IPS DF 6.9 (cell line): ENCODE measurements at places on chromosomes 5 and 9.
A peak's percentile ranks its signal among the peaks of the same experiment; 100 is the strongest.

GRCh38 chr5:74127381-74128320, 501.7 kb downstream of the ARHGEF28 start:
- DNase-seq, result no peak

- no peak for DNase-seq
Observed at GRCh38 chr5:111655169-111655924, 101.6 kb downstream of the NREP start.

DNA sequence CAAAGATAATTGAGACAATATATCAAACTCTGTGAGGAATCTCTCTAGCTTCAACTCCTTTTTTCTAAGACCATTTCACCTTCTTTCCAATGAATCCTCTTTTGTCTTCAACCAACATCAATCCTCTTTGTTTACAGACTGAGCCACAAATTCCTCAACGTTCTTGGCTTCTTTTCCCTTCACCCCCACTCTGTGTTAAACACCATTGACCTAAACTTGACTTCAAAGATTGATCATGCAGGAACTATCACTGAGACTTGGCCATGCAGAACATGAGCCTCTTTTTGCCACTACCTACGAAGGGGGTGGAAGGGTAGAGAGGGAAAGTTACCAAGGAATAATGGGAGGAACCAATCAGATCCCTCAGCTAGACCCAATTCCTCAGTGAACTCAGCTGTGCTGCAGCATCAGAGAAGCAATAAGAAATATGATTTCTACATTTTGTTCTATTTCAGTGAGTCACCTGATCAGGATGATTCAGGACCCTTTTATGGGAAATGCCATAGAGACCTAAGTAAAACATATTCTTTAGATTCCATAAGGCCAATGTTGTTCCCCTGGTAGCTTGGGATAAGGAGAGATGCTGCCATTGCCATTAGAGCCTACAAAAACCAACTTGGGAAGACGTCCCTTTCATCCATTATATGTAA, 187.7 kb upstream of the RGMB start:
- no peak for DNase-seq

DNA sequence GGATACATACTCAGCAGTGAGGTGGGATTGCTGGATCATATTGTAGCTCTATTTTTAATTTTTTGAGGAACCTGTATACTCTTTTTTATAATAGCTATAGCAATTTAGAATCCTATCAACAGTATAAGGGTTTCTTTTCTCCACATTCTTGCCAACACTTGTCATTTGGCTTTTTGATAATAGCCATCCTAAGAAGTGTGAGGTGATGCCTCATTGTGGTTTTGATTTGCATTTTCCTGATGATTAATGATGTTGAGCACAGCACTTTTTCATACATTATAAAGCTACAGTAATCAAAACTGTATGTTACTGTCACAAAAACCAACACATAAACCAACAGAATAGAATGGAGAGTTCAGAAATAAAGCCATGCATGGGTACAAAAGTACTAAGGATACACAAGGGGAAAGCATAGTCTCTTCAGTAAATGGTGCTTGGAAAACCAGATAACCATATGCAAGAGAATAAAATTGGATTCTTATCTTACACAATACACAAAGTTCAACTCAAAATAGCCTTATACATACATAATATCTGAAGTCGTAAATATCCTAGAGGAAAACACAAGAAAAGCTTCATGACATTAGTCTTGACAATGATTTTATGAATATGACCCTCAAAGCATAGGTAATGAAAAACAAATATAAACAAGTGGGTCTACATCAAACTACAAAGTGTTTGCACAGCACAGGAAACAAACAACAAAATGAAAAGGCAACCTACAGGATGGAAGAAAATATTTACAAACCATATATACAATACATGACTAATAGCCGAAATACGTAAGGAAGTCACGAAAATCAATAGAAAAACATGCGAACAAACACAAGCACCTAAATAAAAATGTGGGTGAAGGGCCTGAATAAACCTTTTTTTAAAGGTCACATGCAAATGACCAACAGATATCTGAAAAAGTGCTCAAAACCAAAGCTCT, 287.8 kb upstream of the DAB2 start:
- DNase-seq, result no peak

DNA sequence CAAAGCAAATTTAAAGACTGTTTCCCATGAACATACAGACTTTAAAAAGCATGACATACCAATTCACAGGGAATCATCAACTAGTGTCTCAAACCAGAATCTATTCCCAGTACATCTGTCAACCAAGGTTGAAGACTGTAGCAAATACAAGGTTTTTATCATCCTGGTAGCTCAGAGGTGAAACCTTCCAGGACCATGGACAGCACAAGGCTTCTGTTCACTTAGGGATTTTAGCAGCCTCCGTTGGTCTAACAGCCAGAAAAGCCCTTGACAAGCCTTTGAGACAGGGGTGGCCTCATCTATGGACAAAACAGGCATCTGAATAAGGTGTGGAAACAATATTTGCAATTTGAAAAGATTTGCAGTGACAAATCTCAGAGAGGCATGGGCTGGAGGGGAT, 119.0 kb downstream of the TRIM32 start:
- peak; percentile 48 for DNase-seq

- DNase-seq, result no peak
Observed at GRCh38 chr5:110040178-110040577, 350.5 kb downstream of the MAN2A1 start.

GRCh38 chr5:158843305-158843704, 256.4 kb downstream of the EBF1 start:
- DNase-seq, result no peak

DNA sequence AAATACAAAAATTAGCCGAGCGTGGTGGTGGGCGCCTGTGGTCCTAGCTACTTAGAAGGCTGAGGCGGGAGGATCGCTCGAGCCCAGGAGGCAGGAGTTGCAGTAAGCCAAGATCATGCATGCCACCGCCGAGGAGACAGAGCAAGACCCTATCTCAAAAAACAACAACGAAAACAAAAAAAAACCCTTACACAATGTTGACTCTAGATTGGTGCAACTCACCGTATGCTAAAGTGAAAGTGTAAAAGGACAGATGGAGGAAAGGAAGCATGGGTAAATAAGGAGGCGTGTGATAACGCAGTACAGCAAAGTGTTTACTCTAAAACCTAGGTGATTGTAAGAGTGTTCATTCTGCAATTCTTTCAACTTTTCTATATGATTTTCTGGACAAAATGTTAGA, 15.9 kb upstream of the RUFY1 start:
- DNase-seq, result no peak

DNA sequence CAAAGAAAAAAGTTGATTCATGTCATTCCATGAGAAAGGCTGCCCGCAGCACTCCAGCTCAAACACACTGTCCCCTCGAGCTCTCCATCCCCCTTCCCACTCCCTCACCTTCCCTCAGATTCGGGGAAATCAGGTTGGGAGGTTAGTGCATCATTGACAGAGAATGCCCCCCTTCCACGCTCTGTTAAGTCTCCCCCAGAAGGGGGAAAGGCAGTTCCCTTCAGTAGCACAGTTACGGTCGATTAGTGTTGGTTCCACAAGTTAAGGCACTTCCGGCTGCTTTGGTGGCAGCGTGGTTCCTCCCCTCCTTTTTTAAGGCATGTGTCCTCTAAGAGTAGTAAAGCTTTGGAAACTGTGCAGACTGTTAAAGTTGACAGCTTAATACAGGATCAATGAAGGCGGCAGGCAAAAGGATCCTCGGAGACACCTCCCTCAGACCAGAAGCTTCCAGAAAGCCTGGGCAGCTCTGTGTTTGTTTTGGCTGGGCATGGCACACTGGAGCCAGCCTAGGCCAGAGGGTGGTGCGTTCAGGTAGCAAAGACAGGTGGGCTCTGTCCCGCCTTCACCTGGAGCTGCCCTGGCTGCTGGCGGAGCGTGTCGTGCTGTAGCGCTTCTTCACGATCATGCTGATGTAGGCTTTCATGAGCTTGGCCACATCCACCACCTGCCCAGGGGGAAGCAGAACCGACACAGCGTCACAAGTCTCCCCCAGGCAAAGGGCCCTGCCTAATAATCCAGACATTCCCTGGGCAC, 49.5 kb upstream of the RETREG1 start:
- no peak for DNase-seq

GRCh38 chr5:159021901-159022556, 77.7 kb downstream of the EBF1 start:
- DNase-seq, result no peak

GRCh38 chr9:127856094-127856728, 1.8 kb upstream of the ENG start:
- DNase-seq, result no peak

DNA sequence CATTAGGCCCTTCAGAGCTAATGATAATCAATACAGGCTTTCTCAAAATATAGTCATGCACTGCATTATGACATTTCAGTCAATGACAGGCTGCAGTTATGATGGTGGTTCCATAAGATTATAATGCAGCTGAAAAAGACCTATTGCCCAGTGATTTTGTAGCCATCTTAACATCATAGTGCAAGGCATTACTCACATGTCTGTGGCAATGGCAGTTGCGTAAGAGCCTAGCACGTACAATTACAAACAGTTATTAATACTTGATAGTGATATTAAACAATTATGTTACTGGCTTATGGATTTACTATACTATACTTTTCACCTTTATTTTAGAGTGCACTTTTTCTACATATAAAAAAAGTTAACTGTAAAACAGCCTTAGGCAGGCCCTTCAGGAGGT, 214.8 kb downstream of the ISL1 start:
- DNase-seq, result no peak

DNA sequence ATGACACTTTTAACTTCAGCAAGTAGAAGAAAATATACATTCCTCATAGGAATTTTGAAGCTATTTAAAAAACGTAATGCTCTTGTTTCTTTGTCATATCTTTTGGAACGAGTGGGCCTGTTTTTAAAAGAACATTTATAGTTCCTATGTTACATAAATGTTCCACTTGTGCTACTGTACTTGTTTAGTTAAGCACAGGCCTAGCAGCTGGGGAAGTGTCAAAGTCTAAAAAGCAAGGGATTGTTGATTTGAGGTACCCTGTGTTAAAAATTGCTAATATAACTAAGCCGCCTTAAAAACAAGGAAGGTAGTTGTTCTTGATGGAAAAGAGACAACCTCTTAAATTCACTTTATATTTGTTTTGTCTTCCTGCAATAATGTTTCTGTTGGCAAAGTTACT, 27.2 kb upstream of the ELL2 start:
- no peak for DNase-seq

DNA sequence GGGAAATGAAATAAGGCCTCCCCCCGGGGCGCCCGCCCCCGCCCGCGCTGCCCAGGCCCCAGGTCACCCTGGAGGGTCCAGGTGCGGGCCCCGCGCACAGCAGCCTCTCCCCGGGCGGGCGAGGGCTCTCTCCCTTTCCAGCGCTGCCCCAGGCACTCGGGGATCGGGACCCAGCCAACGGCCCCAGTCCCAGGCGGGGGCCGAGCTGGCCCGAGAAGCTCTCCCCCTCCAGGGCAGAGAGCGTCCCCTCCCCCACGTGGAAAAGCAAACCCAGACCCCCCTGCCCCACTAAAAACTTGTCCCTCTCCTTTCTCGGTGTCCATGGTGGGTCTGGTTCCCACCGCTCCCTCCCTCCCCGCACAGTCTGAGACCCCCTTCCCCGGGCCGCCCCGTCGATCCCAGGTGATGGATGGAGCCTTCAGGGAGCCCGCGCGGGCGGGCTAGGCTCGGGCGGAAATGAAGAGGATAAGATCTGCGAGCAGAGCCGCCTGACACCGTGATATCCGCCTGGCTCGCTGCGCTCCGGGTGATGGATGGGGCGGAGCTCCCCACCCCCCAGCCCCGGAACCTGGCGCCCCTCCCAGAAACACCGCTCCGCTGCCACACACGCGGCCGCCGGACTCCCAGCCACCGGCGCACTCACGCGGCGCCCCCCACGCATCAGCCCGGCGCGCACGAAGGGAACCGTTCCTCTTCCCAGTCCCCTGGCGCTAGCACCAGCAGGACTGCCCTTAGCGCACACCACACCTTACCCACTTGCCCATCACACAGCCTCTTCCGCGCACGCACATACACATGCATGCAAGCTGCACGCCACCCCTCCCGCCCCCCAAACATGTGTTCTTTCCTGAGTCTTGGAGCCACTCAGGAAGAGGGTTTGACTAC, 81.7 kb upstream of the ZBTB43 start:
- no peak for DNase-seq

DNA sequence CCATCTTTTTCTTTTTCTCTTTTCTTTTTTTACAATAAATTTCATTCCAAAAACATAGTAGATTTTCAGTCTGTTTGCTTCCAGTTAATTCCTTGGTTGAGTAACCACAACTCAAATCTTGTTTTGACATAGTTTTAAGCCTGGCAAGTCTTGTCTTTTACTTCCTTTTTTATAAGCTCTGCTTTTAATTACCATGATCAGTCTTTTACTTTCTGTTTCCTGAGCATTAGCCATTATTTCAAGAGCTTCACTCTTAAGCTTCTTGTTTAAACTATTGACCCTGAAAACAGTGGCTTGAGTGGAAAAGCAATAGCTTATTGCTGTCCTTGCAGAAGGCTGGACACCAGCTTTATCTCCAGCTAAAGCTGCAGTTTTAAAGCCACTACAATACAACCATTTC, 1363.3 kb downstream of the MAT2B start:
- no peak for DNase-seq

DNA sequence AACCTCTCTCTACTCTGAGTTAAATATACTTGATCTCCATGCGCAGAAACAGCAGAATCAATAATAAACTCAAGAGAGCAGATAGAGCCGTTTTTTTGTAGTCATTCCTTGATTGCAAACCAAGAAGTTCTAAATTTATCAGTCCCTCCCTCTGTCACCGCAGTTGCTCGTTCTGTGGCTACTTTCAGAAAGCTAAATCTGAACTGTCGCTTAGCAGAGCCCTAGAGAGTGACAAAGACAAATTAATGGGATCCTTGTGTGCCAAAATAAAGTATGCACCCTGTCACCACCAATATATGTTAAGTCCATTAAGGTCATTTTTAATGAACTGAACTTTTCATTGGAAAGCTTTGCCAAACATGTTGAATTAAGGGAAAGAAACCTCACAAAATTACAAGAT, 218.3 kb downstream of the ADAMTSL1 start:
- DNase-seq, result no peak

DNA sequence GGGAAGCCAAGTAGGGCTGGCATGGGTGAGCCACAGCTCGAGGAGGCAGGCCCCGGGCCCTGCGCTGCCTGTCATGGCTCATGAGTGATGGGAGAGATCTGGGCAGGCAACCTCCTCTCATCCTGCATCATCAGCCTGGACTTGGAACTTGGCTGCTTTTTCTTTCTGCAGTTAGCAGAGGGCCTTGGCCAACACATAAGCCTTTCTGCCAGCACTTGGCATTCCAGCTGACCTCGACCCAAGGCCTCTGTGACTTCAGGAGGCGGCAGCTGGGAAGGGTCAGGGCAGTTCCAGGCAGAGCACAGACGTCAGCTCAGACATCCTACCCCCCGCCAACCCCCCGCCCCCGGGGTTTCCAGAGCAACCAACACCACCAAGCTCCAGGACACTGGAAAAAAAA, 7.6 kb downstream of the S1PR3 start:
- no peak for DNase-seq

- DNase-seq, result no peak
Observed at GRCh38 chr9:31153250-31153840, 1231.1 kb upstream of the ACO1 start.

DNA sequence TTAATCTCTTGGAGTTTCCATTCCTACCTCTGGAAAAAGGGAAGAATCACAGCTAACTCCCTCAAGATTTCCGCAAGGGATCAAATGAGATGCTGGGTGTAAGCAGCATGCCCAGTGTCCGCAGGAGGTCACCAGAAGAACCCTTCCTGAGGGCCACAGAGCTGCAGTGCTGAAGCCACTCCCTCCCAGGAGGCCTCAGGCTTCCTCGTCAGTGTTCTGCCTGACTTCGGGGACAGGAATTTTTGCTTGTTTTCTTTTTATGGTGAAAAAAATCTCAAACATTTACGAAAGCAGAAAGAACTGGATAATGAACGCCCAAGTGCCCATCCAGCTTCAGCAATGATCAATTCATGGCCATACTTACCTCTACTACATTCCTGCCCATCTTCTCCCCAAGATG, 183.0 kb downstream of the CDK5RAP2 start:
- DNase-seq, result no peak
